ENCODE measurements at places on chromosomes 1 and 21.

DNA sequence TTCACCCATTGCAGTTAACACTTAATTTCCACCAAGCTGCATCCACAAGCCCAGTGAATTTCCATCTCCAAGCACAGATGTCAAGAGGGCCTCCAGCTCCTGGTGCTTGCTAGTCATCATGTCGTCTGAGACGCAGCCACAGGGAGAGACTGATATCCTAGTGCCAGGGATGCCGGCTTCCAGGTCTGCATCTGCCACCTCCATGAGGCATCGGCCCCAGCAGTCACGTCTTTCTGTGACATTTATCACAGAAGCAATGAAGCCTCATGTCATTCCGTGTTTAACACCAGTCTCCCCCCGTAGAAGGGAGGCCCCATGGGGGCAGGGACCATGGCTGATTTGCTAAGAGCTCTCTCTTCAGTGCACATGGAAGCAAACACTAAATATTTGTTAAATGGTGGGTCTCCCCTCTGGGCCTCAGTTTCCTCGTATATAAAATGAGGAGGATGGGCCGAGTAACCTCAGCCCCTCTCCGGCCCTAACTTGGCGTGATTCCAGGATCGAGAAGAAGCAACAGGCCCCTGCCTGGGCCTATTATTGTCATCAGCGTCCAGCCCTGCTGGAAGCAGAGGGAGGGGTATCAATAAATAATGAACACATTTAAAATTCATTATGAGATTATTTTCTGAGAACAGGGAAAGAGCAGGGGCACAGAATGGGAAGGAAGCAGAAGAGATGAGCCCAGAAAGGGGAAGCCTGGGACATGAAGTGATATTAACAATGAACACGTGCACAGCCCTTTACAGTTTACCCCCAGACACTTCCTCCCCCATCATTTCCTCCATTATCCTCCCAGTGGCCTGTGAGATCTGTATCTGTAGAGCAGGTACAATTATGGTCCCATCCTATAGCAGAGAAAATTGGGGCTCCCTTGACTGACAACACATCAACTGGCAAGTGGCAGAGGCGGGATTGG is 837 bp upstream of the C1QB start:
- no peak for DNase-seq

GRCh38 chr21:25790878-25791204 is 56.1 kb downstream of the GABPA start:
- no peak for DNase-seq

DNA sequence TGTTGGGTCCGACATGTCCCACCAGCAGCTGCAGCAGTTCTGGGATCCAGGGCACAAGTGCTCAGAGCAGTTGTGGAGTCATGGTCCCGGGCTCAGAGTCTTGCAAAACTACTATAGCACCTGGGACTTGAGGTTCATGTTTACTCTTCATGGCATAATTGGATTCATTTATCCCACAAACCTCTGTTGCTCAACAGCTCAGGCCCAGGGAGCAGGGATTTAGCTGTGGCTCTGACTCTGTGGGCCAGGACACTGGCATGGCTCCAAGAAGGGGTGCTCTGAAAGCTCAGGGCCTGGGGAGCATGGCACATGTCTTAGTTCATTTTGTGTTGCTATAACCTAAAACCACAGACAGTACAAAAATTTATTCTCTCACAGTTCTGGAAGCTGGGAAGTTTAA is 626.7 kb upstream of the ADGRL2 start:
- DNase-seq = no peak

- no peak for DNase-seq
Measured at GRCh38 chr1:168498159-168498631, 45.6 kb downstream of the XCL2 start.

- no peak for DNase-seq
Measured at GRCh38 chr1:9195651-9196050, 38.9 kb upstream of the H6PD start.

Data from hematopoietic multipotent progenitor cell (in vitro differentiated cells).